Keratinocyte (primary cell): ENCODE measurements at places on chromosomes 1 and 21. TPM values are rescaled to one million over a fixed set of nuclear protein-coding genes. Genes with fewer than 3 reads are reported as not detected.

Gene OR2L5
- polyA plus RNA-seq: not detected in 3 replicates

GRCh38 chr1:54239631-54240031 is 39.7 kb downstream of the MRPL37 start:
- H3K4me1 ChIP-seq: no peaks in the 10 kb centered on the region
- H3K27me3 ChIP-seq: no peaks in the 10 kb centered on the region
- H3K36me3 ChIP-seq: peaks cover 3% of the 10 kb centered on the region
- H3K4me3 ChIP-seq: no peak overlapping the region

Gene PPFIA4
- 0.63 to 4.2 TPM (median 2.3 TPM) in 3 replicates for polyA plus RNA-seq

Gene GPR37L1
- polyA plus RNA-seq: 0.01 TPM in 2 of 3 replicates, not detected in the other

Gene KRTAP19-1
- polyA plus RNA-seq: 0.44 to 0.72 TPM in 2 of 3 replicates, not detected in the other

DNA sequence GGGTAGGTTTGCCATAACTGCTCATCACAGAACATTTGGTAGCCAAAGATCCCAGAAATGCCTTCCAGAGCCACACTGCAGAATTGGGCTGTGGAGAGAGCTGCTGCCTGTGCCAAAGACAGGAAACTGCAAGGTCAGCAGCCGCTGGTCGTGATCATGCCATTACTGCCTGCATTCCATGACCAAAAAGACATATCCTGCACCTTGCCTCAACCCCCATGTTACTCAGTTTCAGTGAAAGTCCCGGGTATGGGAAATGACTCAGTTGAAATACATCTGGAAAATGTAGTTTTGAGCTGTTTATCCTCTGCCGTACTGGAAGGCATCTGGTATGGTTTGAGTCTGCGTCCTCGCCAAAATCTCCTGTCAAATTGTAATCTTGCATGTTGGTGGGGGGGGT is 161.7 kb downstream of the FCRL5 start:
- H3K4me3 ChIP-seq: no peak overlapping the region
- no peak for DNase-seq
- H3K4me1 ChIP-seq: peaks cover 13% of the 10 kb centered on the region
- no peak overlapping the region for H3K27ac ChIP-seq
- no peaks in the 10 kb centered on the region for H3K36me3 ChIP-seq
- no peaks in the 10 kb centered on the region for H3K27me3 ChIP-seq

DNA sequence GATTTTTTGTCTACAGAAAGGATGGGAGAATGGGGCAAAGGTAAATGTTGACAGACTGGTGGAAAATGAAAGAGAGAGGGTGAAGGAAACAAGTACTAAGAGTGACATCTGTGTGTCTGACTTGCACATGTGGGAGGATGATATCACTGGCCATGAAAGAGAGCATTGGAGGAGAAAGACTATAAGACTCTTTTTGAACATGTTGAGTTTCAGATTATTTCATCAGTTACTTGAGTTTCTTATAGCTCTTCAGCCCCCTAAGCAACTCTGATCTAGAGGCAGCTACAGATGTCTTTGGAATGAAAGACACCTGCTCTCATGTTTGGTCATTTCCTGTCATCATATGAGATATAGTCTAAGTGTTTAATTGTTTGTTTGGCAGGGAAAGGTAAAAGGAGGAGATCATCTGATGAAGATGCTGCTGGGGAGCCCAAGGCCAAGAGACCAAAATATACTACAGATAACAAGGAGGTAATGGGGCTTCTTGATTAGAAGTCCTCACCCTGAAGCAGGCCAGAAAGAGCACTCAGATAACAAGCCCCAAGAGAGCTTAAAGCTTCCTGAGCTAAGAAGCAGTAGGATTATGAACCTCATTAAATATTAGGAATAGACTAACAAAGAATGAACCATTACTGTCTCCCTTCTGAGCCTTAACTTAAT is 4.5 kb downstream of the POLR3C start:
- H3K27me3 ChIP-seq: no peaks in the 10 kb centered on the region
- peaks cover 30% of the 10 kb centered on the region for H3K36me3 ChIP-seq
- H3K27ac ChIP-seq: no peak overlapping the region
- H3K4me1 ChIP-seq: peaks cover 5% of the 10 kb centered on the region
- no peak for DNase-seq

DNA sequence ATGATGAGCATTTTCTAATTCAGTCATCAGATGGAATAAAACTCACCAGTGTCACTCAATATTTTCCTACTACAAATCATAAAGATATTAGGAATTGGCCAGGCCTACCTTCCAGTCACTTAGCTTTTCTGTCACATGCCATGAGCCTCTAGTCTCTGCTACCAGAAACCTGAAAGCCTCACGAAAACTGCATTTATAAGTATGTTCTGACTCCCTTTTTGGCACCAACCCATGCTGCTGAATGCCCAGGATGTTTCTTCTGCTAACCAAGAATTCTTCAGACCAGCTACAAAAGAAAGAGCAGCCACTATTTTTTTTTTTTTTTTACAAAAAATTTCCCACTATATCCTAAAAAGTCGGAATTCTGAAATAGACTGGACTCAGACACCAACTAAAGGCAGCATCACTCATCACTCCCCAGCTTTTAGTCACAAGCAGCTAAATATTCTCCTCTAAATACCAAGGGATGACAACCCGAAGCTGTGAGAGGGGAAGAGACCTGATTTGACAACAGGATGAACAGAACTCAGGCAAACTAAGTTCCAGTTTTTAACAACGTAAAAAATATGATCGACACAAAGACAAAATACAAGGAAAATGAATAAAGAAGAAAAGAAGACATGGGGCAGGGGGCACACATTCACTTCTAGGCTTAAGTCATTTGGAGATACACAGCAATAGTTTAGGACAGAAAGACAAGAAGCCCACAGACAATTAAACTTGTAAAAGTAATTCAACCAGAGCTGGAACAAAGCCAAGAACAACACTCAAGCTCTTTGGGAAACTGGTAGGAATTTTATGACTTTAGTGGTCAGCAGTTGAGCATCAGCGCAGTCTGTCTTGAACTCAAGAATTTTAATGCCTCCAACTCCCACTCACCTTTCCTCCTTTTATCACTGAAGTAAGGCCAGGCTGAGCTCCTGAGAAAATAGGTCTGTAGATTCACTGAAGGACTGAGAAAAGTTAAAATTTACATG is 1.7 kb downstream of the DCAF8 start:
- peak overlapping the region; percentile 100 for H3K4me3 ChIP-seq
- H3K36me3 ChIP-seq: peaks cover 10% of the 10 kb centered on the region
- no peak for DNase-seq
- no peaks in the 10 kb centered on the region for H3K27me3 ChIP-seq
- H3K27ac ChIP-seq: peak overlapping the region; percentile 100

DNA sequence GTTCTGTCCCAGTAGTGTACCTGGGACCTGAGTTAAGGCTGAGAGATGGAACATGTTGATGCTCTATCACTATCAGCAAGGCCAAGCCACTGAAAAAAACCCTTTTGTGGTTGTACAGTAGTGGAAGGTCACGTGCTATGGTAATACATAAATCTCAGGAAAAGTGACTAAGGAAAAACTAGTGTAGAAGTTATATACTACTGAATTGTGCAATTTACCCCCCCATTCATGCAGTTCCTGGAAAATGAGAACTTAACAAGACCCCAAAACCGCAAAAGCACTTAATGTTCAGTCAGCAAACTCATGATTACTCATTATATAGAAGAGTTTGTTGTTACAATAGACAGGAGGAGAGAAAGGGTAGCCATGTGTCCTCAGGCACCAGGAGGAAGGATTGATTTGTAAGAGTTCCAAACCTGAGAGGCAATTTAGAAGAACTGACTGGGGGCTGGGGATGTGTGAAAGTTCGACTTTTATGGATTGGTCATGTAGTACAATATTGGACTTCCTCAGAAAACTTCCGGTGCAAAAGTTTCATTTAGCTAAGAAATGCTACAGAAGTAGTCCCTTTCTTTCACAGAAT is 91.6 kb downstream of the RGL1 start:
- H3K4me1 ChIP-seq: no peaks in the 10 kb centered on the region
- H3K27ac ChIP-seq: no peak overlapping the region
- H3K4me3 ChIP-seq: no peak overlapping the region
- no peak for DNase-seq

DNA sequence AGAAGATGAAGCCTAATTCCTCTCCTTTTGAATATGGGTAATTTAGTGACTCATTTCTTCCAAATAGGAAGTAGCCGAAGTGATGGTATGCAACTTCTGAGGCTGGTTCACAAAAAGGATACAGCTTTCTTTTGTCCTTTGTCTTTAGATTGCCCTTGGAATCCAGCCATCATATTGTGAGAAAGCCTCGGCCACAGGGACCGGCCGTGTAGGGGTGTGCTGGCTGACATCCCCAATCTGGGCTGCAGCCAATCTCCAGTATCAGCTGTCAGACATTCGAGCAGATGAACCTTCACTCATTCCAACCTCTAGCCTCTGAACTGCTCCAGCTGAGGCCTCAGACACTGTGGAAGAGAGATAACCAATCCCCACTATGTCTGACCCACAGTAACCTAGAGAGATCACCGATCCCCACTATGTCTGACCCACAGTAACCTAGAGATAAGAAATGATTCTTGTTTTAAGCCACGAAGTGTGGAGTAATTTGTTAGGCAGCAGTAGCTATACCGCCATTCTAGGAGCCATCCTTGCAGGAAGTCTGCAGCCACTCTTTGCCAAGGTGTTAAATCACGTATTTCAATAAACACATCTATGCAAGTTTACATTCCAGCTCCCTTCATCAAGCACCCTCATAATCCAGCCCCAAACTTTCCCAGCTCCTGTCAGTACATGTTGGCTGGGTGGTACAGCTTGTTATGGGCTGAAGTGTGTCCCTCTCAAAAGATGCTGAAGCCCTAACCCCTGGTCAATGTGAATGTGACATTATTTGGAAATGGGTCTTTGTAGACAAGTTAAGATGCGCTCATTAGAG is 2.9 kb upstream of the DIP2A start:
- H3K27ac ChIP-seq: peak overlapping the region; percentile 79
- DNase-seq: peak; percentile 23
- peaks cover 36% of the 10 kb centered on the region for H3K4me1 ChIP-seq
- H3K36me3 ChIP-seq: peaks cover 4% of the 10 kb centered on the region
- no peaks in the 10 kb centered on the region for H3K27me3 ChIP-seq

DNA sequence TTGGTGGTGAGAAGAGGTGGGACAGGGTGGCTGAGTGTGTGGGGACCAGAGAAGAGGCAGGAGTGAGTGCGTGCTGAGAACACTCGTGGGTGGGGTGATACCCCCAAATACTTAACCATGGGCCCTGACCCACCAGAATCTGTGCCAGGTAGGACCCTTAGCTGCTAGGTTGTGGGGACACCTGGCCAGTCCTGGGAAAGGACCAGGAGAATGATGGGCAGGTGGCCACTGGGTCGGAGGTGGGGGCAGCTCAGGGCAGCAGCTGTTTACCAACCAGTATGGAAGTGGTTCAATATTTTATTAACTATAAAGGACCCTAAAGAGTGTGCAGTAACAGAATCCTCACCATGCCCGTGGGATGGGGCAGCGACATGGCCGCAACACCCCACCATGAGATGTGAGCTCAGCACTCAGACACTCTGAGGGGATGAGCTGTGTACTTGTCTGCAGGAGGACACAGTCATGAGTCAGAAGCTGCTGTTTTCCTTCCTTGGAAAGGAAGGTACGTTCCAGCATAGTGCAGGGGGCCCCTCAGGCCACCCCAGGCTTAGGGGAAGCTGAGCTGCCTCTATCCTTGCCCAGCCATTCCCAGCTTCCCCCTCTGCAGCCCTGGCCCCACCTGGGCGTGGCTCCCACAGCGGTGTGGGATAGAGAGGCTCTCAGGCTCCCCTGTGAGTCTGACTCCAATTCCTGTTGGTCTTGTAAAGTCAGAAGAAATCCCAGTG is 25.4 kb downstream of the TEX35 start:
- peaks cover 46% of the 10 kb centered on the region for H3K4me1 ChIP-seq
- no peaks in the 10 kb centered on the region for H3K27me3 ChIP-seq
- no peak for DNase-seq
- H3K36me3 ChIP-seq: no peaks in the 10 kb centered on the region
- no peak overlapping the region for H3K4me3 ChIP-seq
- H3K27ac ChIP-seq: no peak overlapping the region

GRCh38 chr1:176177764-176178163 is 29.3 kb downstream of the COP1 start:
- no peaks in the 10 kb centered on the region for H3K36me3 ChIP-seq
- peaks cover 9% of the 10 kb centered on the region for H3K4me1 ChIP-seq
- no peaks in the 10 kb centered on the region for H3K27me3 ChIP-seq

- H3K27ac ChIP-seq: no peak overlapping the region
- H3K36me3 ChIP-seq: peaks cover 26% of the 10 kb centered on the region
- no peaks in the 10 kb centered on the region for H3K27me3 ChIP-seq
Observed at GRCh38 chr1:225990705-225991464, 8.3 kb downstream of the SDE2 start.

- DNase-seq: no peak
- H3K36me3 ChIP-seq: no peaks in the 10 kb centered on the region
- H3K4me1 ChIP-seq: no peaks in the 10 kb centered on the region
- peaks cover 51% of the 10 kb centered on the region for H3K27me3 ChIP-seq
- H3K27ac ChIP-seq: no peak overlapping the region
Observed at GRCh38 chr1:23899070-23899469, 14.1 kb downstream of the CNR2 start.

DNA sequence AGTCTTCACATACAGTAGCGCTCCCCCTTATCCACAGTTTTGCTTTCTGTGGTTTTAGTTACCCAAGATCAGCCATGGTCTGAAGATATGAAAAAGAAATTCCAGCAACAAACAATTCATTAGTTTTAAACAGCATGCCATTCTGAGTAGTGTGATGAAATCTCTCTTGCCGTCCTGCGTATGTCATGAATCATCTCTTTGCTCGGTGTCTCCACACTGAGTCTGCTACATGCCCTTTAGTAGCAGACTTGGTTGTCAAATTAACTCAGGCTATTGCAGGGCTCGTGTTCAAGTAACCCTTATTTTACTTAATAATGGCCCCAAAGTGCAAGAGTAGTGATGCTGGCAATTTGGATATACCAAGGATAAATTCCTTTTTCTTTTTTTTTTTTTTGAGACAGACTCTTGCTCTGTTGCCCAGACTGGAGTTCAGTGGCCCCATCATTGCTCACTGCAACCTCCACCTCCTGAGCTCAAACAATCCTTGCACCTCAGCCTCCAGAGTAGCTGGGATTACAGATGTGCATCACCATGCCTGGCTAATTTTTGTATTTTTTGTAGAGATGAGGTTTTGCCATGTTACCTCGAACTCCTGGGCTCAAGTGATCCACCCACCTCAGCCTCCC is 22.6 kb downstream of the PHACTR4 start:
- peak overlapping the region; percentile 22 for H3K27ac ChIP-seq
- no peaks in the 10 kb centered on the region for H3K27me3 ChIP-seq
- no peaks in the 10 kb centered on the region for H3K36me3 ChIP-seq
- no peak for DNase-seq
- no peak overlapping the region for H3K4me3 ChIP-seq
- peaks cover 4% of the 10 kb centered on the region for H3K4me1 ChIP-seq

DNA sequence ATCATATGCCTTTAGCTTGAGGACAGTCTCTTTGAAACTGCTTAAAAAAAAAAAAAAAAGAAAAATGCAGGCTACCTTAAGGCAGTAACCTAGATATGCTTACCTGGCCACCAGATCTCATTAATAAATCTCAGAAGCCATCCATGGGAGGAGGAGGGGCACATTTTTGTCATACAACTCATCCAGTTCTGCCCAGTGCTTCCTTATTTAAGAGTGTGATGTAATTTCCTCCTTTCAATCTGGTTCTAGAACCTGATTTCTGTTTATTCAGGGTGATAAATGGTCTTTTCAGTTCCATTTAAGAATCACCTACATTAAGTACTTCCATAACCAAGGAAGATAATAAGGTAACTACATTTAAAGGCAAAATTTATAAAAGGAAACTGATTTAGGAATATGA is 6.1 kb downstream of the ERRFI1 start:
- peaks cover 1% of the 10 kb centered on the region for H3K36me3 ChIP-seq
- no peak overlapping the region for H3K4me3 ChIP-seq
- no peaks in the 10 kb centered on the region for H3K27me3 ChIP-seq
- DNase-seq: no peak
- H3K27ac ChIP-seq: peak overlapping the region; percentile 82
- peaks cover 92% of the 10 kb centered on the region for H3K4me1 ChIP-seq

- peak overlapping the region; percentile 88 for H3K27ac ChIP-seq
- H3K4me3 ChIP-seq: peak overlapping the region; percentile 96
- no peaks in the 10 kb centered on the region for H3K27me3 ChIP-seq
Observed at GRCh38 chr1:236522937-236523703, 662 bp upstream of the LGALS8 start.
